ENCODE measurements at places on chromosomes 11 and 22. TPM values are rescaled to one million over a fixed set of nuclear protein-coding genes. Genes with fewer than 3 reads are reported as not detected.

- H3K27me3 ChIP-seq, result no peaks in the 10 kb centered on the region
- DNase-seq, result no peak
- H3K36me3 ChIP-seq, result no peaks in the 10 kb centered on the region
- H3K4me3 ChIP-seq, result no peak overlapping the region
- H3K27ac ChIP-seq, result peak overlapping the region; percentile 78
Observed at GRCh38 chr11:15969701-15970329, 386.5 kb downstream of the SOX6 start.

DNA sequence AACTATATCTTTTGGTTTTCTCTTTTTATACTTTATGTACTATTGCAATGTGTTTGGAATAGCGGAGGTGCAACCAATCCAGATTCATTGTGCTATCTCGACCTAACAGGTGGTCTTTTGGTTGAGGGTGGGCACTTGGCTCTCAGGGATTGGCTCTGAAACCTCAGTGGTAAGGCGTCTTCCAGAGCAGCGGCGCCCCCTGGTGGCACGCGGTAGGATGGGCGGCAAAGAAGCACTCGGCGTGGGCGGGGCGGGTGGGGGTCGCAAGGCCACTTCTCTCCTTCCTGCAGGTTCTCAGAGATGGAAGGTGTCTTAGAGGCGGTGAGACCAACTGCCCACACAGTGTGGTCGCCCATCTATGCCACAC is 19.2 kb upstream of the PLET1 start:
- DNase-seq, result peak; percentile 67
- H3K4me3 ChIP-seq, result peak overlapping the region; percentile 57
- H3K36me3 ChIP-seq, result no peaks in the 10 kb centered on the region

DNA sequence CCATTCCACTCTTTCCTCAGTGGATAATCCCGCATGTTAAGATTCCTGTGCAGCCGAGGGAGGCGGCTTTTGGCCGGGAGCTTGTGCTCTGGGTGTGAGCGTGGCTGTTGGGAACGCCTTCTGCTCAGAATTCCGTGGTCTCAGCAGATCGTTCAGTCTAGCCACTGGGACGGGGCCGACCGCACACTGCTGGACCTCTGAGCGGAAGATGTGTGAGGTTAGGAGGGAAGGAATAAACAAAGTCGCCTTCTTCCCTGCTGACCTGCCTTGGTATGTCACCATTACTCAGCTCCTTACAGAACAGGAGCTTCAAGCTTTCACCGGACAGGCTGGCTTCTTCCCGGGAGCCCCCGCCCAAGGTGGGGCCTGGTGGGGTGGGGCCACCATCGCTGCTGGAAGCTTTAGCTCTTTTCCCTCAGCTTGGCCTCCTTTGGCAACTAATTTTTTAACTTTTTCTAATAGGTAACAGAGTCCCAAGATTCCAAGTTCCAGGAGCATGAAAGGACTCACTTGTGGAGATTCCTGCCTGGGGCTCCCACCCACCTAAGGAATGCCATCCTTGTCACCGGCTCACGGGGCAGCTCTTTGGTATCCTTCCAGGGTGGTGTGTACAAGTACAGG is 22.5 kb upstream of the SEPTIN5 start:
- H3K4me3 ChIP-seq, result peak overlapping the region; percentile 3
- peak; percentile 36 for DNase-seq
- H3K4me1 ChIP-seq, result peaks cover 20% of the 10 kb centered on the region
- no peaks in the 10 kb centered on the region for H3K27me3 ChIP-seq

GRCh38 chr22:30223303-30223702 is 23.3 kb downstream of the LIF start:
- H3K4me3 ChIP-seq, result no peak overlapping the region
- DNase-seq, result no peak
- no peaks in the 10 kb centered on the region for H3K27me3 ChIP-seq
- no peaks in the 10 kb centered on the region for H3K4me1 ChIP-seq

DNA sequence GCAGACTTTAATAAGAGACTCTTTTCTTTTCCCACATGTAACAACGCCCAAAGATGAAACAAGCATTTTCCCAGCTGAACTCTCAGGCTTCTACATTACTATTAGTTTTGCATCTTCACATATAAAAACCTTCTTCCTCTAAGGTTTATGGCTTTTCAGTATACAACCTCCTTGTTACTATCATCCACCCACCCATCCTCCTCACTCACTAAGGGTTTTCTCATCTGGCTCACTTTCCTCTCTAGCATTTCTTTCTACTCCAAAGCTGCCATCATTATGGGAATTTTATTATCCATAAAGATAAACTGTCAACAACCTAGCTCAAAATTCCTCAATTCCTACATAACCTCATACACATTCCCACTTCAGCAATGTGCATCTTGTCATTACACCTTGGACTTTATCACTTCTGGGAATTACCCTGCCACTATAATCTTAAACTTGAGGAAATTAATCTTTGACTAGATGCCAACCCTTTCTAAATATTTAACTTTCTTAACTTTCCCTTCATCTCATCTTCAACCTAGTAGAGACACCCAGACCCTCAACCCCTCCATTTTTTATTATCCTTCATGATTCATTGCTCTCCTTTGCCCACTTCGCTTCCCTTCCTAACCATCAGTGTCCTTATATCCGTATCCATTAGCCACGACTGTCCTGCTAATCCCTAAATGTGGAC is 30.9 kb downstream of the MTMR2 start:
- no peak overlapping the region for H3K4me3 ChIP-seq
- peaks cover 6% of the 10 kb centered on the region for H3K4me1 ChIP-seq
- no peak overlapping the region for H3K27ac ChIP-seq

GRCh38 chr22:46163557-46163888 is 13.2 kb downstream of the PPARA start:
- H3K4me3 ChIP-seq, result no peak overlapping the region
- no peaks in the 10 kb centered on the region for H3K27me3 ChIP-seq
- no peaks in the 10 kb centered on the region for H3K36me3 ChIP-seq
- peaks cover 6% of the 10 kb centered on the region for H3K4me1 ChIP-seq
- DNase-seq, result no peak
- H3K27ac ChIP-seq, result no peak overlapping the region

DNA sequence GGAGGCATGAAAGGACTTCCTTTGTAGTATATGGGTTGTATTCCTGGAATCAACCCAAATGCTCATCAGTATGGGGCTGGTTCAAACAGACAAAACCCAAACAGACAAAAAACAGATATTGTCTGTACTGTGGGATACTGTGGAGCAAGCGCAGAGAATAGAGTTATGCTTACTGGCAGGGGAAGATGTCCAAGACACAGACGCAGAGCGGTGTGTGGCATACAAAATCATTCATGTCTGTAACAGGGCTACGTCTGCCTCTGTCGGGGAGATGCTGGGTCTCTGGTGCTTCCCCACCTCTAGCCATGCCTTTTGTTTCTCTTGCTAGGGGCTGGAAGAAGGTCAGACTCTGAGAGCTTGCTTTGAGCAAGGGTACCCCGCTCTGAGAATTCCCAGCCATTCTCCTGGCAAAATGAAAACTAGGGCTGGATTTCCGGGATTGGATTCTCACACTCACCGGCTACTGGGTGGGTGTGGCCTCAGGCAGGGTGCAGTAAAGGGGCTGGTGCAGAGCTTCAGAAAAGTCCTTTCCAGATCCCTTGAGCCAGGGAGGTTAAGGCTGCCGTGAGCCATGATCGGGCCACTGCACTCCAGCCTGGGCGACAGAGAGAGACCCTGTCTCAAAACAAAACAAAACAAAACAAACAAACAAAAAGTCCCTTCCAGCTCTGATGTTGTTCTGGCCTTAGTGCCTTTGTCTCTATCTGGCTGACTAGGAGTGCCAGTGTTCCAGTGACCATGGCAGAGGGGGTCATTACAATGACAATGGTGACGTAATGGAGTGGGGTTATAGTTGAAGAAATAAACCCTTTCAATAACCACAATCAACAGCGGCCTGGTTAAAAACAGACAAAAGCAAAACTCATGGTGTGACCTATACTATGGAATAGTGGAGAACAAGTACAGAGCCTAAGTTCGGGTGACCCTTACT is 2.9 kb upstream of the ABCC8 start:
- H3K36me3 ChIP-seq, result no peaks in the 10 kb centered on the region
- no peak overlapping the region for H3K27ac ChIP-seq
- no peak for DNase-seq
- H3K4me1 ChIP-seq, result peaks cover 21% of the 10 kb centered on the region

GRCh38 chr11:35853971-35854370 is 89.9 kb upstream of the LDLRAD3 start:
- no peak for DNase-seq
- H3K4me1 ChIP-seq, result peaks cover 7% of the 10 kb centered on the region
- H3K4me3 ChIP-seq, result no peak overlapping the region
- no peaks in the 10 kb centered on the region for H3K36me3 ChIP-seq

- H3K27me3 ChIP-seq, result no peaks in the 10 kb centered on the region
- no peaks in the 10 kb centered on the region for H3K36me3 ChIP-seq
- DNase-seq, result no peak
- H3K27ac ChIP-seq, result no peak overlapping the region
- H3K4me3 ChIP-seq, result no peak overlapping the region
- H3K4me1 ChIP-seq, result no peaks in the 10 kb centered on the region
Observed at GRCh38 chr11:7098235-7098832, 9.5 kb downstream of the RBMXL2 start.

DNA sequence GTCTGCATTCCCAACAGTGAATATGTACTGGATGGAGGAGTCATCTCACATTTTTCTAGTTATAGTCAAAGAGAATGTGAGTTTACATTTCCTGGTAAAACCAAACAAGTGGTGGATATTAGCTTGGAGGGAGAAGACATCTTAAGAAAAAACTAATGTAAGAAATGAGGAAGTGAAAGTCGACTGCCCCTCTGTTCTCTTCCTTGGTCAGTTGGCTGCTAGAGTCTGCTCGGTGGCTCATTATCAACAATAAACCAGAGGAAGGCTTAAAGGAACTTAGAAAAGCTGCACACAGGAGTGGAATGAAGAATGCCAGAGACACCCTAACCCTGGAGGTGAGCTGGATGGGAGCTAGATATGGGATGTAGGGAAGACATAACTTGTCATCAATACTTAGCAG is 5.8 kb downstream of the SLC22A9 start:
- no peak overlapping the region for H3K27ac ChIP-seq
- no peak for DNase-seq
- no peak overlapping the region for H3K4me3 ChIP-seq
- H3K27me3 ChIP-seq, result no peaks in the 10 kb centered on the region
- H3K36me3 ChIP-seq, result no peaks in the 10 kb centered on the region
- no peaks in the 10 kb centered on the region for H3K4me1 ChIP-seq

- no peaks in the 10 kb centered on the region for H3K4me1 ChIP-seq
- H3K4me3 ChIP-seq, result no peak overlapping the region
- no peak for DNase-seq
- no peaks in the 10 kb centered on the region for H3K27me3 ChIP-seq
Observed at GRCh38 chr11:74926304-74927030, 22.4 kb downstream of the XRRA1 start.

- H3K4me1 ChIP-seq, result peaks cover 5% of the 10 kb centered on the region
- no peaks in the 10 kb centered on the region for H3K27me3 ChIP-seq
- no peak overlapping the region for H3K27ac ChIP-seq
- no peak for DNase-seq
Observed at GRCh38 chr22:21803811-21804249, 63.6 kb downstream of the MAPK1 start.

The OR51B4 gene
- total RNA-seq, result not detected

The SESN3 gene
- 26.7 TPM for total RNA-seq

DNA sequence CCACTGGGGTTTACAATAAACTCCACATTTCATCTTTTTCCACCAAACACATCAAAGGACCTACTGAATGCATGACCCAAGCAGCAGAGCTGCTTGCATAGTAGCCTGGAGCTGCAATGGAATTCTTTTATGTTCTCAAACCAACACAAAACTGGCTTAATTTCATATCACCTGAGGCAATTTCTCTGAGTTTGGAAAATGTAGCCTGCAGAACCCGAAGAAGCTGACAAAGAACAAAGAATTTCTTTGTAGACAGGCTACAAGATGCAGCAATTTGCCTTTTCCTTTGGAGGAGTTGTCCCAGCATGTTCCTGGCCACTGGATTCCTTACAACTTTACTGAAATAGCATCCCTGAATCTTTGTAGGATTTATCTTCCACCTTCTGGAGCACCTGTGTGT is 5.5 kb upstream of the TECTA start:
- no peak for DNase-seq
- H3K27ac ChIP-seq, result no peak overlapping the region
- H3K27me3 ChIP-seq, result no peaks in the 10 kb centered on the region
- no peaks in the 10 kb centered on the region for H3K4me1 ChIP-seq
- H3K4me3 ChIP-seq, result no peak overlapping the region

DNA sequence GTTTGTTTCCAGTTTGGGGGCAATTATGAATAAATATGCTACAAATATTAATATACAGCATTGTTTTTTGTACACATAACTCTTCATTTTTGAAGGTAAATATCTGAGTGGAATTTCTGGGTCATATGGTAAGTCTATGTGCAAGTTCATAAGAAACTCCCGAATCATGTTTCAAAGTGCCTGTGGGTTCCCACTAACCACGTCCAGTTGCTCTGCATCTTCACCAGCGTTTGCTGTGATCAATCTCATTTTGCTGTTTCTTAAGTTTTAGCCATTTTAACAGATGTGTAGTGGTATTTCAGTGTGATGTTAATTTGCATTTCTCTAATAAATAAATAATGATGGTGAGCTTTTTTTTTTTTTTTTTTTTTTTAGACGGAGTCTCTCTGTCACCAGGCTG is 14.2 kb upstream of the CSRP3 start:
- no peaks in the 10 kb centered on the region for H3K27me3 ChIP-seq
- no peak overlapping the region for H3K27ac ChIP-seq
- peaks cover 5% of the 10 kb centered on the region for H3K4me1 ChIP-seq
- no peaks in the 10 kb centered on the region for H3K36me3 ChIP-seq

DNA sequence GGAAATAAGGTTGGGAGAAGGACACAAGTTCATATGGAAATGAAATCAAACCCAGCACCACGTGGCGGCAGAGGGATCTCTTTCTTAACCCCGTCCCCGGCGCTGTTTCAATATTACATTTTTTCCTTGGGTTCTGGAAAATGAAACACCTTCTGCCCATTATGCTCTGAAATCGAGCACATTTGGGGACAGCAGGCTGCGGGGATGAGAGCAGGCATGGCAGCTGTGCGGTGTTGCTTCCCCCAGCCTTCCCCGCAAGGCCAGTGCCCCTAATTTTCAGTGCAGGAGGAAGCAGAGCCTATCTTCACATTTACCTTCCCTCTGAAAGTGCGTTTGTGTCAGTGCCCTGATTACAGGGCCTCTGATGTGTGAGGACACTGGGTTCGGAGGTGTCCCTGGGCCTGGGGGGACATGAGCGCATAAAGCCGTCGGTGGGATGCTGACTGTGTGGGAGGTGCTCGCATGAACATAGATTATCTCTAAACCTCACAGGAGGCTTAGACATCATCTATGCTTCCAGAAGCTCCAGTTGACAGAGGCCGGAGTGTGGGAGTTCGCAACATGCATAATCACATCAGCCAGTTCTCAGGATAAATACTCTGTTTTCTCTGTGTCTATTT is 921.3 kb downstream of the BRD1 start:
- no peak overlapping the region for H3K4me3 ChIP-seq
- no peak overlapping the region for H3K27ac ChIP-seq
- no peaks in the 10 kb centered on the region for H3K27me3 ChIP-seq
- H3K4me1 ChIP-seq, result no peaks in the 10 kb centered on the region
- H3K36me3 ChIP-seq, result no peaks in the 10 kb centered on the region

GRCh38 chr22:37068859-37069258 is 17.3 kb downstream of the KCTD17 start:
- DNase-seq, result no peak
- no peak overlapping the region for H3K4me3 ChIP-seq
- no peak overlapping the region for H3K27ac ChIP-seq
- no peaks in the 10 kb centered on the region for H3K4me1 ChIP-seq
- peaks cover 7% of the 10 kb centered on the region for H3K27me3 ChIP-seq
- no peaks in the 10 kb centered on the region for H3K36me3 ChIP-seq

The CHRDL2 gene
- total RNA-seq, result not detected

The THY1 gene
- total RNA-seq, result 0.39 TPM

All from upper lobe of left lung (tissue), 6 donors.